ENCODE measurements at places on chromosomes 2 and 18. TPM values are rescaled to one million over a fixed set of nuclear protein-coding genes. Genes with fewer than 3 reads are reported as not detected.

DNA sequence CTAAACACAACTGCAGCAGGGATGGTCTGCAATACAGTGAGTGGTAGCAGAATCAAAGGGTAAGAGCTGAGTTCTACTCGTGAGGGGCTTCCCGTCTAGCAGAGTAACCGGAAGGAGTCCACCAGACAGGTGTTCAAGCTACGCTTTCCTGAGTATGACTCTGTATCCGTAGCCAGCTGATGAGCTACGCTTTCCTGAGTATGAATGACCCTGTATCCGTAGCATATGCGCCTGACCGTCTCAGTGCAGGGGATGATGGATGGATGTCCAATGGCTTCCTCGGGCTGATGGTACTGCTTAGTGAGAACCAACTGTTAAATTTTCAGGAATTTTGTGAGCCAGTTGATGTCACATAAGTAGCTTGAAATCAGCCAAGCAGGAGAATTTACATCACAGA is 244.1 kb upstream of the MYT1L start:
- no peak for DNase-seq

GRCh38 chr2:152594022-152594766 is 123.1 kb downstream of the PRPF40A start:
- DNase-seq = no peak

The ABHD1 gene
- 1.4 TPM for polyA plus RNA-seq

The CCL20 gene
- 0.48 TPM for polyA plus RNA-seq

DNA sequence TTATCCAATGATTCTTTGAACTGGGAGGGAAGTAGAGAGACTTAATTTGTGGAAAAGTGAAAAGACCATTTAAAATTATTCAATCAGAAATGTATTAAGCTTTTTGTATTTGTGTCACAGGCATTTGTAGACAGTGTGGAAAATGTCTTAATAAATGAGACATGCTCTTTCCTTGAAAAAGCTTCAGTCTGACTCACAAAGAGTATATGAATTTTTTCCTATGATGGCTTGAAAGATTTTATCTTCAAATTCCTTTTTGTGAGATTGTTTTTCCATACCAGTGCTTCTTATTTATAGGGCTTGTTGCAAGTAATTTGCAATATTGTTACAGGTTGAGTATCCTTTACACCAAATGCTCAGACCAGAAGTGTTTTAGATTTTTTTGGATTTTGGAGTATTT is 39.5 kb downstream of the STON1 start:
- DNase-seq = no peak

DNA sequence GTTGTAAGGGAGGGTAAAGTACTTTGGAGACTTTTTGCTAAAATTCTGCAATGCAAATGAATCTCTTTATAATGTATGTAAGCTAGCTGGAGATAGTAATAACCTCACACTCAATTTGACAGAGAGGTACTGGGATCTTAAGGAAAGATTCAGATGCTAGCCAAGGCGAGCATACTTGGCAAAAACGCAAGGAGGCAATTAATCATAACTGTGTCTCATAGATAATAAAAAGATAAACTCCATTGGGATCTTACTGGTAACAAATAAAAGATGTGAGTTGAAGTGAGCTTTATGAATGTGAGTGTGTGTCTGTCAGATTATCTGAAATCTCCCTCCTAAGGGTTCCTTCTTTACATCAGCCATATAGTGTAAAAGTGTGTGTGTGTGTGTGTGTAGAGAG is 533.0 kb downstream of the TMX3 start:
- DNase-seq = no peak

DNA sequence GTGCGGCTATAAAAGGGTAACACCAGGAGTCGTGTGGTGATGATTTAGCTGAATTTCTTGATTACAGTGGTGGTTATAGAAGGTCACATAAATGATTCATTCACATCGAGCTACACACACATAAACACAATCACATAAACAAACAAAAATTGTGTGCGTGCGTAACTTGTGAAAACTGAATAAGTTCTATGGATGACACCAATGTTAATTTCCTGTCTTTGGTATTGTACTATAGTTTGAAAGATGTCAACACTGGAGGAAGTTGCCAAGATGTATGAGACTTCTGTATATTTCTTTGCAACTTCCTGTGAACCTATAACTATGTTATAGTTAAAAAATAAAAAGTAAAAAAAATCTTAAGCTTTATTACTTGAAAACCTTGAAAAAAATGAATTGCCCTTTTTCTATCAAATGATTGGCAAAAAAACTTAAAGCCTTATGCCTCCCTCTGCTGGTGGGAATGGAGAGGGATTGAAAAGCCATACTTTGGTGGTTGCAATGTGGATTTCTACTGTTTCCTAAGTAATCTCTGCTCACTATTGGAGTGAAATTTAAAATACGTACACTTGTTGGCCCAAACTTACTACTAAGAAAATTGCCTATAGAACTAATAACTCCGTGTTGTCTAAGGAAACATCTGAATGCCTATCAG is 227.7 kb downstream of the RPIA start:
- DNase-seq = no peak

The EML4 gene
- polyA plus RNA-seq = 142 TPM
